Left forelimb (tissue), 1 donor: ENCODE measurements at places on chromosomes 11 and 22.

GRCh38 chr11:73425108-73425507 lies 48.9 kb downstream of the RELT start:
- no peak for DNase-seq

DNA sequence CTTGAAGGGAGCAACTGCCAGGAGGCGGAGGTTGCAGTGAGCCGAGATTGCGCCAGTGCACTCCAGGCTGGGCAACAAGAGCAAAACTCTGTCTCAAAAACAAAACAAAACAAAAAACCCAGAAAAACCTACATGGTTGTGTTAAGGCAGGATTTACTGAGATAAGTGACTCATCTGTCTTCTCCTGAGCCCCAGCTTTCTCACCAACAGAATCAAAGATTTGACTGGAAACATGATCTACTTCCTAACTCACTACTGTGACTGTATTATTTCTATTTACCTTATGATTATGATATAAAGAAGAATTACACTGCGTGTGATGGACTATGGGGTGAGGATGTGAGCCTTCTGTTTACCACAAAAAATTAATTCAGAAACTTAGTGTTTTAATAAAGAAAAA lies 21.8 kb downstream of the FAM118B start:
- no peak for DNase-seq

- no peak for DNase-seq
Observed at GRCh38 chr11:58597486-58598144, 18.8 kb downstream of the ZFP91 start.

DNA sequence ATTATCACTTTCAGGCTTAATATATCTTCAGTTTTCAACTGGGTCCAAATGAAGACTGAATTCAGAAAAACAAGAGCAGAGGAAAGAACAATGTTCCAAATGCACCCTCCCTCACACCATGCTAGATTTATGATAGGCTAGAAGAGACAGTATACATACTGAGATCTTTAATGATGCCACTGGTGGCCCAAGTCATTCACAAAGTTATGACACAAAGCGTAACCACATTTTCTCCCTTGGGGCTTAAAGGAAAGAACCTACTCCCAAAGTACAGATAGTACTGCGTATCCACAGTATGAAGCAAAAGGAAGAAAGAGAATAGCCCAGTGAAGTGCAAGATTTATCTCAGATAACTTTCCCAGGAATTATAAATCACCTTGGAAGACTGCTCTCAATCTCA lies 10.9 kb upstream of the SOX6 start:
- no peak for DNase-seq

DNA sequence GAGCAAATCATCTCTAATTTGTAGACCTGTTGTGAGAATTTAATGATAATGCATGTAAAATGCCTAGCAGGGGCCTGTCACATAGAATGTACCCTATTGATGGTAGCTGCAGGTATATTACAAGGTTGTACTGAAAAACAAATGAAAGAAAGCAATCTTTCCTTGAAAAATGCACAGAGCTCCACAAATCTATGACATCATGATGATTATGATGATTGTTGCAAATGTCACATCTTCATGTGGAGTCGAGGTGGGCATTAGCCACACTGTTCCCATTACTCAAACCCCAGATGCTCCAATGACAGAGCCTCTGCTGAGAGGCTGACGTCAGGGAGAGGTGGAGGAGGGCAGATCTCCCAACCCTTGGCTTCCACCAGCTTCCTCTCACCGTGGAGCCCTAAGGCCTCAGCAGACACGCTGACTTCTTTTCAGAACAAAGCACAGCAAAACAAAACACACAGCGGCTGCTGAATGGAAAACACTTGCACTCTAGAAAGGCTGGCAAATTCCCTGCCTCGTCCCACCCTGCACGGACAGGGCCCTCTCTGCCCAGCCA lies 298.3 kb downstream of the KIRREL3 start:
- no peak for DNase-seq

DNA sequence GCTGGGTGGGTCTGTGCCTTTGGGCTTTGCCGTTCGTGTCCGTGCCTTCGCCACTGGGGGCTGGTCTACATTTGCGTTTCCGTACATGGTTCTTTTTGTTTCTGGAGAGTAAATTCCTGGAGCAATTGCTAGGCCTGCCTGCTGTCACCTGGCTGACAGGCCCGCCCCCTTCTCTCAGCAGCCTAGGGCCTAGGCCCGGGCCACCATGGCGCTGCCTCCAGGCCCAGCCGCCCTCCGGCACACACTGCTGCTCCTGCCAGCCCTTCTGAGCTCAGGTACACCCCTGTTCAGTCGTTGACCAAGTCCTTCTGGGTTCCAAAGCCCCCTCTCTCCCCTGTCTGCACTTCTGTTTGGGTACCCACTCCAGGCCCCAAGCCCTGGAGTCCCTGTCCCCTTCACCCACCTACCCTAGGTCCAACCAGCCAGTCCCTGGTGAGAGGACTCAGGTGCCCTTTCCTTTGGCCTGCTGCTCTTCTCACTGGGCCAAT lies 649 bp downstream of the TMEM25 start:
- no peak for DNase-seq
